Esophagus squamous epithelium (tissue), 5 donors: ENCODE measurements at places on chromosomes 3 and 15.

DNA sequence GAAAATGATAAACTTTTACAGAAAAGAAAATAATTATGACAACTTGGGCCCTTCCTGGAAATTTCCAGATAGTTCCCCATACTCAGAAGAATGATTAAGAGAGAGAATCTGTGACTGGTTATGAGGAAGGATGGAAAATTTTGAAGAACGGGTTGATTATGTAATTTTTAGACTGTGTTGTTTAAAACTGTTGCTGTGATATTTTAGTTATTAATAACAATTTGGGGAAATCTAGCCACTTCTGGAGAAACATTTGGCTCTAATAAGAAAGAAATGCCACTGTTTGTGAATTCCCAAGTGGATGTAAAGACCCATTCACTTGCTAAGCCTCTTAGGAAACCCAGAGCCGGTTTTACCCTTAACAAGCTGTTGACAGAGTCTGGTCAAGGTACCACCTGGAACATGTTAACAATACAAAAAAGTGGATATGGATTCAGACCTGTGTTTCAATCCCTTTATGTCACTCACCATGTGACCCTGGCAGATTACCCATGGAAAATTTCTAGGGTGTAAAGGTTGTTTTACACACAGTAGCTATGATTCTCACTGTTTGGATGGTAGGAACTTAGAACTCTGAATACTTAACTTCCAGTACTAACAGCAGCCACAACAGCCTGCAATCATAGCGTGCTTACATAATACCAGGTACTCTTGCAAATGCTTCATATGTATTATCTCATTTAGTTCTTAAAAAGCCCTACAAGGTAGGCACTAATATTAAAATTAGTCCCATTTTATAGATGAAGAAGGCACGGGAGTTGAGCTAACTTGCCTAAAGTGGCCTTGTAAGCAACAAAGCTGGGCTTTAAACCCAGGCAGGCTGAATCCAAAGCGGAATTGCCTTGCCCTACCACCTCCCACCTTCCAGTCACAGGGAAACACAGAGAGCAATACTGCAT, 32.0 kb downstream of the ZBTB38 start:
- no peak for DNase-seq

DNA sequence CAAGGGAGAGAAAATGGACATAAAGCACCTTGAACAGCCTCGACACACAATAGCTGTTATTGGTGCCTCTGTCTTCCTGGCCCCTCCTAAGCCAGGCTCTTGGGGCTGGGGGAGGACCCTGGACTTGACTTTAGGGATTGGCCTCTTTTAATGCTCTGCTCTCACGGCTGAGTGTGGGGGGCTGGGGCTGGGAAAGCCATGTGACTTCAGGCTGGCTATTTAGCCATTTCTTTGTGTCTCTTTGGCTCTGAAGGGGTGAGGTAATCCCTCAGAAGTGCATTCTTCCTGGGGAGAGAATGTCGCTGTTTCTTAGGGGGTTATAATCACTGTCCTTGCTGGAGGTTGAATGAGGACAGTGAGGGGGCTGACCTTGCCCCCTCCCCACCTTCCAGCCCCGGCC, 26.2 kb downstream of the MAGEF1 start:
- no peak for DNase-seq

DNA sequence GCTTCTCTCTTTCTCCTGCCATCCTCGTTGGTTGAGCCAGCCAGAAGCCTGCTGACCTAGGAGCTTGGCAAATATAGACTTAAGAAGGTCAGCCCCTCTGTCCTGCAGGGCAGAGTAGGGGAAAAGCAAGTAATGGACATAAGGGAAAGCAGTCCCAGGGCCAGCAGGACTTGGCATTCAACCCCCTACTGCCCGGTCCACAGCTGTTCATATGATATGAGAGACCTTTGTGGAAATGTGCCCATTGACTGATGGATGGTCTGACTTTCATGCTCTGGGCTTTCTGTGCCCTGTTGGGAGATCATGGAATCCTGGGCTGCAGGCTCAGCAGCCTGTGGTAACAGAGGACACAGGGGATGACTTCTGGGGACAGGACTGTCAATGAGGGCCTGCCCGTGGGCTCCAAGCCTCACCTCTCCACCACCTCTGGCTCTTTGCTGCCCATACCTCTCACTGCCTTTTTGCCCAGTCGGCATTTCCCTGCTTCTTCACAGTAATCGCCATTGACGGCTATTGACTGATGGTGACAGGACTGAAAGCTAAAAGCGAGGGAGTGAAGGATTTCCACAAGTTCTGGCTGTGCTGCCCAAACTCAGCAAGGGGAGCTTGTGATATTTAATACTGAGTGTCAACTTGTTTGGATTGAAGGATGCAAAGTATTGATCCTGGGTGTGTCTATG, 60.0 kb upstream of the NMNAT3 start:
- DNase-seq = no peak

DNA sequence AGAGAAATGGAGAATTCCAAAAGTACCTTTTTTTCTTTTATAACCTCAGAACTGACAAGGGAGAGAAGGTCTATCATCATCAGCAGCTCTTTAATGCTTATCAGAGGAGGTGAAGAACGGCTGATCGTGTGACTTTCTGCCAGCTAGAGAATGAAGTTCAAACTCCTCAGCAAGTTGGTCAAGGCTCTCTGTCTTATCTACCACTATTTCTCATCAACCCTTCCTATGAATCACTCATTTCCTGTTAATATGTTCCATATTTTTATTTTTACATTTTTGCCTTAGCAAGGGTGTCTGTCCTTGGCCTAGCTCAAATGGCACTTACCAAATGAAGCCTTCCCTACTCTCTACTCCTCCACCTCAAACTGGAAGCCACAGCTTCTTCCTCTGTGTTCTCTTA, 73.1 kb upstream of the TSPAN3 start:
- no peak for DNase-seq

GRCh38 chr15:94177112-94177511, 54.2 kb upstream of the MCTP2 start:
- no peak for DNase-seq

DNA sequence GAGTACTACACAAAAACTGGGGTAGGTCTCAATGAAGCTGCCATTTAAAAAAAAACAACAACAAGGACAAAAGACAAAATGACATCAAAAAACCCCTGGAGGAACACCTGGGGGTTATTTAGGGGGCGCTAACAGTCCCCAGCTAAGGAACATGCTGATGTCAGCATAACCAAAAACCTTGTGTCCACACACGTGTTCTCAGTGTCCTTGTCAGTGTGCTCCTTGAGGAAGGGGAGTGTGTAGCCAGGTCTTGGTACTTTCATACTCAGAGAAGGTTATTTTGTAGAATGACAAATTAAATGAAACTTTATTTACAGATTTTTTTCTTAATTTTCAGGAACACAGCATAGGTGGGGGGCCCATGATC, 31.2 kb upstream of the CLRN1 start:
- DNase-seq = no peak

DNA sequence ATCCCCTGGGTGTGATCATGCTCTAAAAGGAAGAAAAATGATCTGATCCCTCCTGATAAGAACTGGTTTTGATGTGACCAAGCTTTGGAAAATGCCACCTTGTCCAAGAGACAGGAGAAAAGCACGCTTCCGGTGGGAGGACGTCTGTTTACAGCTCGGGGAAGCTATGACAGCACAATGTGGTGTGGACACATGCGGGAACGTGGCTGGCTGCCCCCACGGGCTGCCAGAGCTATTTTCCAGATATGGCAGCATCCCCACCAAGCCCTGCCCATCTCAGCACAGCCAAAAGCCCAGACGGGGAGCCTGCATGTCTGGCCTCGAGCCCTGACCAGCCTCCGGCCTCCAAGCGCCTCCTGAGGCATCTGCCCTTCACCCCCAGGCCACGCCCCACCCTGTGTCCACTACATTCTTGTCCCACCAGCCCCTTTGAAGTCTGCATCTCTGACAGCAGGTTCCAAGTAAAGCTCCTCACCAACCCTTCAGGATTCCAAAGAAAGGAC, 63.2 kb upstream of the HRH1 start:
- no peak for DNase-seq

- DNase-seq = no peak
These were observed 506 bp downstream of the RAD51 start for GRCh38 chr15:40695469-40695890.

DNA sequence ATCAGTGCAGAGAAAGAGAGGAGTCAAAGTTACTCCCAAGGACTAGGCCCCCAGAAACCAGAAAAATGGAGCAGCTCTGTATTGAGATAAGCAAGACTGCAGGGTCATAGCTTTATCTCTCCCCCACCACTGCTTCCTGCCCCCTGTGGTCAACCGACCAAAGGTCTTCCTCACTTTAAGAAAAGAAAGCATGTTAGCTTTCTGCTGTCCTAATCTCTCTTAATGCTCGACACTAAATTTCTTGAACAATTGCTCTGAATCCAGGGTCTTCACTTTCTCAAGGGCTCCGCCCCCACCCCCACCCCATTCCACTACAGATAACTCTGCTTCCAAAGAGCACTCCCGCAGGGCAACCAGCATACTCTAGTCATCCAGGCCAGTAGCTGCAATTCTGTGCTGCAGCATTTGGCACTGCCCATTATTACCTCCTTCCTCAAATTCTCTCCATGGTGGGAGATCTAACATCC, 31.9 kb downstream of the TNIK start:
- no peak for DNase-seq
